ENCODE measurements at places on chromosomes 3 and 15.

- DNase-seq: peak; percentile 78
These were observed at the start of gene LXN for GRCh38 chr3:158672215-158673176. Gene LXN (minus strand): TSS chr3:158672648. CDS start chr3:158672478, 170 bp downstream.

DNA sequence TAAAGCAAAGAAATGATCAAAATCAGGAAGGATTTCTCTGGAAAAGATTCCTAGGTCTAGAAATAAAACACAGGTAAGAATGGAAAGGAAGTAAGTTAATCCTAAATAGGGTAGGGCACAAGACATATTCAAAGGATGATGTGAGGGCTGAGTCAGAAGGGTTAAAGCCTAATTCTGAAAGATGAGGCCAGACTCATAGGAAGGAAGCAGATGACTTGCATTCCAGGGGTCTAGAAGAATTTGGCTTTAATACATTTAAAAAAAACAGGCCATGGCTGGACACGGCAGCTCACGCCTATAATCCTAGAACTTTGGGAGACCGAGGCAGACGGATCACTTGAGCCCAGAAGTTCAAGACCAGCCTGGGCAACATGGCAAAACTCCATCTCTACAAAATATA is 3.2 kb downstream of the SSR3 start:
- no peak for DNase-seq

GRCh38 chr15:38905632-38906031 is 341.0 kb upstream of the RASGRP1 start:
- DNase-seq: no peak

DNA sequence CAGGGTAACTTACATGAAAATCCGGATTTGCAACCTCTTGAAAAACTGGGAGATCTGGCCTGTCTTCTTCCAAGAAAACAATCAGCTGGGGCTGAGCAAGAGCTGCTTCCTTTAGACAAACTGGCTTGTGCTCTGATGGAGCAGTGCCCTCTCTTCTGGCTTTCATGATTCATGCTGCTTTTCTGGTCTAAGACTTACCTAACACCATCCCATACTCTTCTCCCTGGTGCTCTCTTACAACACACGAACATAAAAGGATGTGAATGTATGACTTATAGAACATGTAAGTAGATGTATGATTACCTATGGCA is 9.9 kb downstream of the TJP1 start:
- no peak for DNase-seq

GRCh38 chr15:41367418-41367817 is 34.7 kb downstream of the NUSAP1 start:
- no peak for DNase-seq

GRCh38 chr15:56460071-56460470 is 4.9 kb downstream of the MNS1 start:
- no peak for DNase-seq

- DNase-seq: no peak
These were observed 88.8 kb downstream of the HES1 start for GRCh38 chr3:194224471-194225417.

DNA sequence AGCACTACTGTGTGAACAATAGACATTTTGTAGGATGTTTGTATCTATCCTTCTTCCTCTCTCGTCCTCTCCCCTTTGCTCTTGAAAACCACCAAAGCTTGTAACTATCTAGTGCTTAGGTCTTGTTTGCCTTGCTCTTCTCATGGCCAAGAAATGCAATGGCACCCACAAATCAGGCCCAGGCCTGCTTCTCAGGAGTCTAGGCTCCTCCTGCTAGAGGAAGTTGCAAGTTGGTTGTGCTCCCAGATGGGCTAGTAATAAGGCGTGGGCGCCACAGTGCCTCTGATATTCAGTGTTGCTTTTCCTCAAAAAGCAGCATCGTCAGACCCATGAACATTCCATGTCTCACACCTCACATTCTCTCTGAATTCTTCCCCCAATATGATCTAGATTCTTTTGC is 28.7 kb downstream of the ZNF385D start:
- DNase-seq: no peak

DNA sequence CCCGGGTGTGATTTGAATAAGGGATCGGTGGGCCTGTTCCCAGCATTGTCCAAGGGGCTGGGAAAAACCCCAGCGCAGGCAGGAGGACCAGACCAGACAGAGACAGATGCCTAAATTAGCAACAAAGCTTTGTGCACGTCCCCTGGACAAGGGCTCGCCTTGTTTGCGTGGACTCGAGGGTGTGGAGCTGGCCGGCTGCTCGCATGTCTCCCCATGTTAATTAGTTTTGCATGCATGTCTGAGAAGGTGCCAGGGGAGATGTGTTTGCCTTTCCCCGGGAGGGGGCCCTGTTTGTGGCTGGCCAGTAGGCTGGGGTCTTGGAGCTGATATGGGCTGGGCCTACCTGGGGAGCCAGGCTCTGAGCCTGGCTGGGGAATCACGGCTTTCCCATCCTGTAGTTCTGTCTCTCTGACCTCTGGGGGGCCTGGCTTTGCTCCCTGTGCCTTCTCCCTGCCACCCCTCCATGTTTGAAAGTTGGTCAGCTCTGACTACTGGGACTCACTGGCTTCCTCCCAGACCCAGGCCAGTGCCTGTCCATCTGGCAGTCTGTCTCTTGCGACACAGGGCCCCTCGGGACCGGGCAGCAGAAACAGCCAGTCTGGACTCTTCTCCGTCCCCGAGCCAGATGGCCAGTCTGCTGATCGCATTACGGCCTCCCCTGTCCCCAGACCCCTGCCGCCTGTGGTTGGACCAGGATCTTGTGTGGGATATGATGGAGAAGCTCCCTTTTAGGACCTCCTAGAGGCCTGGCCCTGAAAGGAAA is 55.4 kb upstream of the POLG start:
- DNase-seq: no peak

DNA sequence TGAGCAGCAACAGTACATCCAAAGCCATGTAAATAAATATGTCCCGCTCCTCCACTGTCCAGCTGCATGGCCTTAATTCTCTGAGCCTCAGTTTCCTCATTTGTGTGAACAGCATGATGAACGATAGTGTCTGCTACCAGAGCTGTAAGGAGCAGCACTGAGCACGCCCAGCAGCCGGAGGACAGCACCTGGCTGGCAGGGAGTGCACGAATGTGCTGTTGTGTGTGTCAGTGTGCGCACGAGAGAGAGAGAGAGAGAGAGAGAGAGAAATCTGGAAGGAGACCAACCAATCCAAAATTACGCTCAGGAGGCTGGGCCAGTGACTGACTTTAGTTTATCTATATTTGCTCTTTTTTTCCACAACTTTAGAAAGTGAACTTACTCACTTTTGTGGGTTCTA is 26.6 kb upstream of the PLXNA1 start:
- no peak for DNase-seq

GRCh38 chr3:149277331-149277813 is 55.7 kb upstream of the CP start:
- DNase-seq: no peak

GRCh38 chr15:38320181-38320580 is 67.5 kb downstream of the SPRED1 start:
- DNase-seq: no peak

DNA sequence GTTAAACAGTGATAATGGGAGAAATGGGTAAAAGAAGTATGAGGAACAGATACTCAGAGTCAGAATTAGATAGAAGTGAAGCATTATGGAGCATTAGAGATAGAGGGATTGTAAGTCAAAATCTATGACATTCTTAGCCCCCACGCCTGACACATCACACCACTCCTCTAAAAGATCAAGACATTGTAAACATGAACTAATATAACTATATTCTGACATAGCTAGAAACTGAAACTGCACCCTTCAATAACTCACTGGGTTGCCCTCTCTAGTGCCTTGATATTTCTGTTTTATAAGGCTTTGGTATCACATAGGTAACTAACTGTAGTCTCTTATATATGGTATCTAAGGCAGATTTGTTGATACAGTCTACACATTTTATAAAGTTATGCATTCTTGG is 684.3 kb upstream of the DPPA4 start:
- no peak for DNase-seq

DNA sequence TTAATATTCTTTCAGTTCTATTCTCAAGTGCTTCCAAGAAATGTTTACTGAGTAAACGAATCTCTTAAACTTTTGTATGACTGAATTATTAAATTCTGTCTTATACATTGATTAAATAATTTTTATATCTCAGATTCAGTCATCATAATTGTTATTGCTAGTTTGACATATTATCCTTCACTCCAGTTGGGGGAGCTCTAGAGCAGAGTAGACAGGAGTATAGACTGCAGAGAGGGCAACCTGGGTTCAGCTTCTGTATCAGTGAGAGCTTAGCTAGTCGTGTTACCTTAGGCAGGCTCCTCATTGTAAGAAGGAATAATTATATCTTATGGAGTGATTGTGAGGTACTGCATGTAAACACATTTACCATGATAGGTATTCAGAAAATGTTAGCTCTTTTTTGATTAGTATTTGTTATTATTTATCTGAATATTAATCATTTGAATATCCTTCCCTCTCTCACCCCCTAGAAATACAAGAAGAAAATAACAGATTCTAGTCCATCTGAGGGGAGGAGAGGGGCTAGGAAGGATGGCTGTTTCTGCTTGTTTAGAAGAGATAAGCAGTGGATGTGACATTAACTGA is 31.0 kb upstream of the ZCWPW2 start:
- no peak for DNase-seq

GRCh38 chr3:28103861-28104260 is 137.6 kb upstream of the CMC1 start:
- DNase-seq: no peak

GRCh38 chr3:105427332-105427731 is 60.6 kb downstream of the ALCAM start:
- DNase-seq: no peak

GRCh38 chr3:172635588-172635987 is 75.3 kb downstream of the NCEH1 start:
- no peak for DNase-seq

DNA sequence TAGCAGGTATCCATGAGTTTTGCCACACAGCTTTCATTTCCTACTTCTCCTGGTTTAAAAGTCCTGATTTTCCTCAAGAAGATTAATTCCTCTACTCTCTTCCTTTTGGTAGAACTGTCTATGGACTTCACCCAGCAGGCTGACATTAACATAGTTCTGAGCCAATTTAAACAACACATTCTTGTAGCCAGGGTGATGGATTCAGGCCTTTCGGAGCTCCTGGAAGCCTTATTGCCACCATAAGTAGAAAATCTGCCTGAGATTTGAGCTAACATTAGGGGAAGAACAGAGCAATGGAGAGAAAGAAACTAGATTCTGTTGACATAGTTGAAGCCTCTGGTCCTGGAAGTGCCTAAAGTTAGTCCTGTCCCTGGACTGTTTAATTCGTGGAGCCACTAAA is 449.8 kb downstream of the TAFA4 start:
- DNase-seq: no peak

- no peak for DNase-seq
These were observed 41.5 kb downstream of the CP start for GRCh38 chr3:149180057-149180573.

DNA sequence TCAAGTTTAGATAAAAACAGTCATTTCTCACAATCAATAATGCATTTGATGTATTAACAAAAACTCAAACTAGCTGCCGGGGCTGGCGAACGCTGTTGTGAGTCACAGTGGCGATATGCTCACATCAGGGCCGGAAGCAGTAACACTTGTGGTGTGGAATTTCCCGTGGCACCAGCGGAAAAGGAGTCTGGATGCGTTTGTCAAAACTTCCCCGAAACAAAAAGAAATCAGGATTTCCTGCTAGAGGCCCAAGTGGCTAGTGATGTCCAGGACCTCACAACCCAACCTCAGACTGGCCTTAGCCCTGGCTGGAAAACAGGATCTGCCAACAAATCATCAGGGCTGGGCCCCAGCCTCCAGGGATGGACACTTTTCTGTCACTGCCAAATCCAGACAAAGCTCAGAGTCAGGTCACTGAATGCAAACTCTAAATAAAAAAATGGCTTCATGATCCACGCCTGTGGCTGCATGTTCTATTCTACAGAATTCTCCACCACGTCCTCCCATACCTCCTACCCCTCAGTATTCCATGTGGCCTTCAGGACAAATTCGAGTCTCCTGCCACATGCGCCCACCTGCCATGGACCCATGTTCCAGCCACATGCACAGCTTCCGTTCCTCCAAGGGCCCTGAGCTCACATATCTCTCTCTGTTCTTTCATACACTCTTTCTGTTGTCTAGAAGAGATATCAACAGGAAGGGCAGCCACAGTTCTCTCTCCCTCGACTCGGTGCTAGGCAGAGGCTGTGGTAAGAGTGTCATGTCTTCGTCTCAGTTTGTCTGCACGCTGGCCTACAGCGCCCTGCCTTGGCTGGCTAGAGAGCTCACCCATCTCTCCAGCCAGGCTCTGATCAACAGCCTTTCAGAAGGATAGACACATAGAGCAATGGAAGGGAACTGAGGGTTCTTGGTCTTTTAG is 35.4 kb downstream of the EHD4 start:
- DNase-seq: peak; percentile 72

DNA sequence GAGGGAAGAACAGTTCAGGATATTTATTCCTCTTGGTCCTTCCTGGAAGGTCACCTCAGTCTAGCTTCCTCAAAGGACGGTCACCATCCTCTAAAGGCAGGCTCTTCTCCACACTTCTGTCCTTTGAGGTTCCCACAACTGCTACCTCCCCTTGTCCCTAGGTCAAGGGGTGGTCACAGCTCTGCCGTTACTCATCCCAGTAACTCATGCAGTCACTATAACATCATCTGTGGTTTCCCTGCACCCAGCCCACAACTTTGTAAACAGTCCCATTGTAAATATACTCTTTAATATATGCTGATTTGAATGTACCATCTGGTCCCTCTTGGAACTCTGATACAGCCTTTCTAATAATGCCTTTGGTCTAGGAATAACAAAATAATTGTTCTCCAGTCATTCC is 887.4 kb downstream of the FHIT start:
- DNase-seq: no peak

DNA sequence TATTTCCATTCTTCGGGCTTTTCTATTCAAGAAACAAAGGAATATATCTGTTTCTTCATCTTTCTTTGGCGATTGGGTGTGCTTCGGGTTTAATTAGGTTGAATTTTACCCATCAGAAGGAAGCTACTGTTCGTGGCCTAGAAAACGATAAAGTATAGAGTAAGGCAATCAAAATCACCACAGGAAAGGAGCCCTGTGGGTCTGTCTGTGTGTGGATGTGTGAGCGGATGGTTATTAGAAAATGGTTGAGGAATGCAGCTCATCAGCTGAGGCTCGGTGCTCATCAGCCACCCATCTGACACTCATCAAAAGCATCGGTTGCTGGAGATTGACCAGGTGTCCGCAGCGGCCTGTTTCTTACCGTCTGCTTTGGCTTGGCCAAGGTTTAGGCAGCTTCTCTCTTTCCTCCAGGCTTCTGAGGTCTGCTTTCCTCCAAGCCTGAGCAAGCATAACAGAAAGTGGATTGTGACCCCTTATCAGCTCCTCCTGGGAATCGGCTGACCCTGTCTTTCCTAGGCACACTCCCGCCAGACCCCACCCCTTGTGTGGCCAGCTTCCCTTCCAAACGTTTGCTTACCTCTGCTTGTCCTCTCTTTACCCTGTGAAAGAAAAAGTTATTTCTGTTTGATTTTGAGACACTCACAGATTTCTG is 17.6 kb upstream of the ISLR start:
- DNase-seq: no peak

GRCh38 chr3:117746066-117746465 is 1036.5 kb downstream of the TUSC7 start:
- DNase-seq: no peak

All from stimulated activated CD4-positive, alpha-beta T cell treated with anti-CD3 and anti-CD28 coated beads, Interleukin-15, amount 100 ng/mL, for 48 hours (primary cell).